SK-N-MC (cell line): ENCODE measurements at places on chromosomes 1 and 21.

DNA sequence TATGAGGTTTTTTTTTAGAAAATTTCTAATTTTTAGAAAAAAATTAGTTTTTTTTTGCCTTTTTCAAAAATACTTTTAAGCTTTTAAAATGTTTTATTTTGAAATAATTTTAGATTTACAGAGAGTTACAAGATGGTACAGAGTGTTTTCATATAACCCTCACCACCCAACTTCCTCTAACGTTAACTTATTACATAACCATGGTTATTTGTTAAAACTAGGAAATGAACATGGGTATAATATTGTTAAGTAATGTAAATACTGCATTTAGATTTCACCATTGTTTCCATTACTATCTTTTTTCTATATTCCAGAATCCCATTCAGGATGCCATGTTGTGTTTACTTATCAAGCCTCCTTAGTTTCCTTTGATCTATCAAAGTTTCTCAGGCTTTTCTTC is 45.2 kb upstream of the ST6GALNAC3 start:
- DNase-seq: no peak

DNA sequence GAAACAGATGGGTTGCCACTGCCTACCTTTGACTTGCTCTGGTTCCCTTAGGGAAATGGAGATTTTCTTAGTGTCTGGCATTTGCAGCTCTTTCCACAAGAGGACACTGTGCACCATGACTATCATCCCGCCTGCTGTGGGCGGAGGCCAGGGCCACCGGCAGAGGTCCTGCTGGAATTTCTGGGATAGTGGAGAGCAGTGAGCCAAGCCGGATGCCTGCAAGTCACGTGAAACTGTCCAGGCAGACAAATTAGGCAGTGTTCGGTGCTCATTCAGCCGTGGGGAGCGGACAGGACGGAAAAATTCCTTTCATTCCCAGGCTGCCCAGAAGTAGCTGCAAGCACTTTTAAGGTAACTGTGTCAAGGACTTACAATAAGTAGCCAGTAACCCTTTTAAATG is 43.4 kb downstream of the IGSF5 start:
- no peak for DNase-seq

GRCh38 chr1:202159534-202160371 is 649 bp downstream of the PTPN7 start:
- no peak for DNase-seq

DNA sequence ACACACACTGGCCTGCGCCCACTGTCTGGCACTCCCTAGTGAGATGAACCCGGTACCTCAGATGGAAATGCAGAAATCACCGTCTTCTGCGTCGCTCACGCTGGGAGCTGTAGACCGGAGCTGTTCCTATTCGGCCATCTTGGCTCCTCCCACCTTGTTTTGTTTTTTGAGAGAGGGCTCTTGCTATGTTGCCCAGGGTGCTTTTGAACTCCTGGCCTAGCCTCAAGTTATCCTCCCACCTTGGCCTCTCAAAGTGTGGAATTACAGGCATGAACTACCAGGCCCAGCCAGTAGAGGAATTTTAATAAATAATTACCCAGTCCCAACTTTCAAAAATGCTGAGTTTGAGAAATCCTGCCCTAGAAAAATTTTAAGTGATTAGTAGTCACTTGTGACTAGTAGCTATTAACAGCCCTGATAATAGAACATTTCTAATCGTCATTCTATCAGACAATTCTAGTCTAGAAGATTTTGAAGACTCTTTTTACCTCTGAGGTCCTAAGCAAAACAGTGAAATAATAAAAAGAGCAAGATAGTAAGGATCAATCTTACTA is 30.9 kb upstream of the SLC35D1 start:
- no peak for DNase-seq

DNA sequence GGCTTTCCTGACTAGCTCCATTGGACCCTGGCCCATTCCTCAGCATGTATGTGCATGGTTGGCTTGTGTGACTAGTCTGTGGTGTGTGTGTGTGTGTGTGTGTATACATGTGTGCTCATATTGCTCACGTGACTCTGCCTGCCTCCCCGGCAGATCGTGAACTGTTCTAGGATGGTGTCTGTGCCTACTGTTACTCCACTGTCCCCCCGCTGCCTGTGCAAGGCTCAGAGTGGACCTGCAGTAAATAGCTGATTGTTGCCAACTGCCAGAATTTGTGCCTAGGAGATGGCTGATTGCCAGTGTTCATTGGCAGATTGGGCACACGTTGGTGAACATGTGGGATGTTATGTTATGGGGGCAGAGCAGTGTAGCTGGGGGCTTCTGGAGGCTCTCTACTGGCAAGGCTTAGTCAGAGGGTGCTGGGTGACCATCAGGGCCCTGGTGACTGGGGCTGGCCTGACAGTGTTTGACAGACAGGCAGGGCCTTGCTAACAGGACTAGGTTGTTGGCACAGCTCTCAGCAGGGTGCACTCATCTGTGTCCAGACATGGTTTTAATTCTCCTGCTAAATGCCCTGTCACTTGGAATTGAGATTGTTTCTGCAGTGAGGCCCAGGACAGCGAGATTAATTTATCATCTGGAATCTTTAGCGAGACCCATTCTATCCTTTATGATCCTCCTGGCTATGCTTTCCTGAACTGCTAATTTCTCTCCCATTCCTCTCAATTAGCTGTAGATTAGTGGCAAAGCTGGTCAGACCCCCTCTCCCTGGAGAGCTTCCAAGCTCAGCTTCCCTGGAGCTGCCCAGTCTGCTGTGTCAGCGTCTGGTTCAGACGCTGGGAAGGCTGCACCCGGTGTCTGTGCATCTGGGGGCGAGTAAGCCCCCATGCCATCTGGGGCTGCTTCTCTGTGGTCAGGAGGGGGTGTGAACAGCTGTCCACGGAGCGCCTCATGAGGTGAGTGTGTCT is 20.8 kb downstream of the SLC6A17 start:
- no peak for DNase-seq
